Suprapubic skin (tissue), 4 donors: ENCODE measurements at places on chromosomes 5 and 9. TPM values are rescaled to one million over a fixed set of nuclear protein-coding genes. Genes with fewer than 3 reads are reported as not detected.

DNA sequence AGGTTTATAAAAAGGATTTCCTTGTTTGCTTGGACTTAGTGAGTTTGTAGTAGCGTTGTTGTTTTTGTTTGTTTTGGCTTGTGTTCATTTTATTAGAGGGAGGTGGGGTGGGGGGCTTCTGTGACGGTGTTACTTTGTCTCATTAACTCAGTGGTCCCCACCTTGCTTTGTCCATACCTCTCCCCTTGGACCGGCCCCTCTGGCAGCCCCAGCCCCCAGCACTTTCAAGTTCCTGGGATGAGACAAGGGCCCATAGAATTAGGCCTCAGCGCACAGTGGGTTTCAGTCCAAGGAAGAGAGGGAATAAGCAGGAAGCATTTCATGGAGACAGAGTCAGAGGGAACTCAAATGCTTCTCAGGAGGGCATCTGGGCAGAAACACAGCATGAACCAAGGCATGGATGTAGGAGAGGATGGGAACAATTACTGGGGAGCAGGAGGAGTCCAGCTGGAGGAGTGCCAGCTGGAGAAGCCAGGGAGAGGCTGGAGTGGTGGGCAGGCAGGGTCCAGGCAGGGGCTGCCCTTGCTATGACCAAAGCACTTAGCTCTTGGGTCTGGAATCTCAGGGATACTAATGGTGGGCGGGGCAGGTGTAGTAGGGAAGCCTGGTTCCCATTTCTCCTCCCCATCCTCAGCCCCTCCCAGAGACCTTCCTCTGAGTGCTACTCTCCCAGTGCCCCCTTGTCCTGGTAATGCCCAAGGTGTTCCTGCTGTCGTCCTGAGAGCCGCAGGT is 23.5 kb upstream of the ENHO start:
- H3K4me3 ChIP-seq, result no peak overlapping the region
- peaks cover 17% of the 10 kb centered on the region for H3K4me1 ChIP-seq
- peaks cover 5% of the 10 kb centered on the region for H3K27me3 ChIP-seq
- no peaks in the 10 kb centered on the region for H3K36me3 ChIP-seq
- no peak for DNase-seq

DNA sequence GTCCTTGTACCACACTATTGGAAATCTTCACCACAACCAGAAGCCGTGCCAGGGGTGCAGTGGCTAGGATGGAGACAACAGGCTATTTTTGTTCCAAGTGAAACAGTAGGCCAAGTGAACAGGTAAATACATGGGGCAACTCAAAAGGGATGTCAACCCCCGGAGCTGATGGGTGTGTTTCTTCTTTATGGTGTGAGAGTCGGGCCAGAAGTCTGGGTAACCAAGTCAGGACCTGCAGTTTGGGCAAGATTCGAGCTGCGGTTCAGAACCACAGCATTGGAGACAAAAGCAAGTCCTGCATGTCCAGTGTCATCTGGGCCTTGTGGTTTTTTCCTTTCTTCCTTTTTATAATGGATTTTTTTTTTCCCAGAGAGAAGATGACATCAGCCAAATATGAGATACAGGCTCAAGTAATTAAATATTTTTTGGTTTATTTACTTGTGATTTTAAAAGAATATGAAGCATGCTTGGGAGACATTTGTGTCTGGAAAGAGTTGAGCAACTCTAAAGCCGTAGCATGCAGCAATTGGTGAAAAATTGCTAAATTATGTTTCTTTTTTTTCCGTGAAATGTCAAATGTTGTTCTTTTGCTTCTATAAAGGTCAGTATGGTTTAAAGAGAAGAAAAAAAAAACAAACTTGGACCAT is 261.6 kb downstream of the ARRDC3 start:
- no peaks in the 10 kb centered on the region for H3K27me3 ChIP-seq
- no peak overlapping the region for H3K4me3 ChIP-seq
- H3K4me1 ChIP-seq, result peaks cover 53% of the 10 kb centered on the region
- no peaks in the 10 kb centered on the region for H3K36me3 ChIP-seq

DNA sequence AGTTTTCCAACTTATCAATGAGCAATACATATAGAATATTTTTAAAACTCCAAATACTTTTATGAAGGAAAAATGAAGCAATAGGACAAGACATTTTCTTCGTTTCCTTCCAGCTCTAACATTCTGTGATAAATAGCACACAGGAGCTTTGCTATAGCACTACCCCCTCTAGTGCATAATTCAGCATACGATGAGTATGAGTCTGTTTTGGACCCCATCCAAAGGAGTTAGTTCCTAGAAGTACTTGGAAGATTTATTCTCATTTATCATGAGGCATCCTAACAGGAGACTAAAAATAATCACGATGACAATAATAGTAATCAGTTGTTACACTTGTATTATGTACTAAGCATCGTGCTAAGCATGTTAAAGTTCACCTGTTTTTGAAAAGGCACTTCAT is 1061.3 kb upstream of the DMAC1 start:
- H3K27ac ChIP-seq, result no peak overlapping the region
- peaks cover 35% of the 10 kb centered on the region for H3K27me3 ChIP-seq
- H3K36me3 ChIP-seq, result no peaks in the 10 kb centered on the region
- no peak overlapping the region for H3K4me3 ChIP-seq
- H3K4me1 ChIP-seq, result peaks cover 22% of the 10 kb centered on the region
- DNase-seq, result no peak

GRCh38 chr5:68345582-68345981 is 130.0 kb downstream of the PIK3R1 start:
- H3K36me3 ChIP-seq, result no peaks in the 10 kb centered on the region
- no peak overlapping the region for H3K4me3 ChIP-seq
- no peaks in the 10 kb centered on the region for H3K27me3 ChIP-seq
- no peak overlapping the region for H3K27ac ChIP-seq
- peaks cover 19% of the 10 kb centered on the region for H3K4me1 ChIP-seq

Gene NTRK2
- total RNA-seq, result 9.5 TPM
